Skin of body (tissue), 3 donors: ENCODE measurements at places on chromosomes 2 and 18. TPM values are rescaled to one million over a fixed set of nuclear protein-coding genes. Genes with fewer than 3 reads are reported as not detected.

Gene NXPH2
- 1.9 TPM for total RNA-seq

DNA sequence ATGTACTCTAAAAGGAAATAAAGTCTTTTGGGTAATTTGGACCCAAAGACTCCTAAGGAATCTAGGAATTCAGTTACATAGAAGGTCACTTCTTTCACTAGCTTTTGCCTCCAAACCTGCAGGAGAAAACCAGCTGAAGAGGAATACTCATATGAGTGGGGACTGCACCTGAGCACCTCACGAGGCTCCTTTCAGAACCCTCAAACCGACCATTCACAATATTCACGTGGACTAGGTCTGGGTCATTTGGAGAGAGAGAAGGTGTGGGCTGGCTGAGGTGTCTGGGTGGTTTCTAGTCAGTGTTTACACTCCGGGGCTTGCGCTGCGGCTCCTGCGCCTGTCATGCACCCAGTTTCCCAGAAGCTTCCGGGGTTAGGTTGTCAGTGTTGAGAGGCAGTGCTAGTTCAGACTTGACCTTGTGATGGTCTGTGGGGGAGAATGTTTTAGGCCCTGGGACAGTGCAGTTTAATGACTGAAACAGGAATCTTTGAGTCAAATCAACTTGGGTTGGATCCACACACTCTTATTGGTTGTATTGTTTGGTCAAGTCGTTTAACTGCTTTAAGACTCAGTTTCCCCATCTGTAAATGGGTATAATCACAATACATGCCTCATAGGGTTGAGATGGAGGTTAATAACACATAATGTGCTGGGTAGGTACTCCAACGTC, 78.4 kb downstream of the LIMS1 start:
- no peak for DNase-seq

- no peak for DNase-seq
Observed at GRCh38 chr2:150425121-150425955, 62.1 kb downstream of the RND3 start.

GRCh38 chr2:29490045-29490444, 374.8 kb downstream of the CLIP4 start:
- DNase-seq: no peak

- no peak for DNase-seq
Observed at GRCh38 chr2:152307863-152308262, 27.1 kb upstream of the FMNL2 start.
